ENCODE measurements at places on chromosomes 2 and 18.

DNA sequence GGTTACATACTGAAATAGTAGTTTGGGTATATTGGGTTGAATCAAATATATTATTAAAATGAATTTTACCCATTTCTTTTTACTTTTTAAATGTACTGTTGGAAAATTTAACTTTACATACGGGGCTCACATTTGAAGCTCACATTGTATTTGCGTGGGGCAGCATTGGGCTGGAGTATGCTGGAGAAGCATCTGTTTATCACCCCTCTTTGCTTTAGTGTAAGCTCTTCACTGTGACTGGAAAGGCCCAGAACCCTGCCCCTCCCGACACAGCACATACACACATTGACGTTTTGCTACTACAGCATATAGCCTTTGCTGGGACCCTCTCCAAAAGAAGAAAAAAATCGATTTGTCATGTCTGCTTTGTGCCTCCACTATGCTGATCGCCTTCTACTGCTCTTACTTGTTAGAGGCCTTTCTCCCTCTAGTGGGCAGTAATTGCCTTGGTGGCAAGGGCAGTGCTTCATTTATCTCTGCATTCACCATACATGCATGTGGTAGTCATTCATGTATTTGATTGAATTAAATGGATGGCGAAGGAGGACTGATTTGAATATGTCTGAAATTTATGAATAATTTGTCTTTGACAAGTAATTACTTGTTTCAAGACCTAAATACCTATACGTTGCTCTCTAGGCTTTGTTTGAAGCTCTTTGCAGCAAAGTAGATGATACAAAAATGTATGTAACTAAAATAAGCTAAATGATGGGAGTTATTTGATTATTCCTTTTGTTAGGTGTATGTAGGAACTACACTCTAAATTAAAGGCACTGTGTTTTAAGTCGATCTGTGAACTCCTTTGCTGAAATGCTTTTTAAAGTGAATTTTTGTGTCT lies 37.4 kb downstream of the VAPA start:
- peak; percentile 8 for DNase-seq

- DNase-seq = no peak
Measured at GRCh38 chr2:169509298-169509885, at the start of gene KLHL41. Gene KLHL41 (plus strand): TSS chr2:169509702. CDS start chr2:169509779, 77 bp downstream.

GRCh38 chr2:158002079-158002478 lies 99.6 kb upstream of the UPP2 start:
- DNase-seq = no peak

- no peak for DNase-seq
Measured at GRCh38 chr2:68375582-68375981, 10.5 kb downstream of the PLEK start.

- no peak for DNase-seq
Measured at GRCh38 chr2:53181759-53182158, 585.8 kb upstream of the CHAC2 start.

GRCh38 chr2:203352604-203353255 lies 24.5 kb downstream of the ABI2 start:
- DNase-seq = no peak

DNA sequence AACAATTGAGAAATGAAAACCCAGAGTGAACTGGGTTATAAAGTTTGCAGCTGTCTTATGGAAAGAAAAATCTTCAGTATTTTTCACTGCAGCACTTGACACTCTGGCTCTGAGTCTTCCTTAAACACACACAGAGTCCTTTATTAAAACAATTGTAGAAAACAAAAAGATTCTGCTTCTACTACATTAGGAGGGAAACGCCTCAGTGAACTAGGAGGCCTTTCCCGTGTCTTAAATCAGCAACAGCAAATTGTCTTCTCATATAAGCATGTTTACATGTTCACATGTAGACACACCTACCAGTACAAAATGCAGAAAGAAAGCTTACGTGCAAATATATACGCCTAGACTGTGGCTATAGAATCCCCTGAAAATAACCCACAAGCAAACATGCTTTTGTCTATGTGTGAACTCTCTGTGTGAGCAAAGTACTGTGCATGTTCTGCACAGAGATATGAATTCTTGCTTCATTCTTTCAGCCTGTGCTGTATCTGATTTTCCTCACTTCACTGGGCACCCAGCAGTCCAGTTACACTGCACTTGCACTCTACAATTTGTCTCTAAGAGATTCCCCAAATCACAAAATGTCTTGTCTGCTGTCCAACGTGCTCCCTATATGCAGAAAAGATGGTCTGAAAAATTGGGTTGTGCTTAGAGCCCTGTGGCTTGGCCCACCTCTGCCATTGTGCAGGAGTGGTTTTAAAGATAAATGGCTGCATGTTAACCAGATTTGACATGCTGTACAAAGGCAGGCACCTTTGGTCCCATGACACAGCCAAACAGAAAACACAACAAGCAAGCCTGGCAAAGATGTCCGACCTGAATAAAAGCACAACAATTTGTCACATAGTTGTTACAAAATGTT lies 24.5 kb downstream of the ZEB2 start:
- no peak for DNase-seq

GRCh38 chr2:164911832-164912231 lies 43.5 kb downstream of the SLC38A11 start:
- DNase-seq = no peak

DNA sequence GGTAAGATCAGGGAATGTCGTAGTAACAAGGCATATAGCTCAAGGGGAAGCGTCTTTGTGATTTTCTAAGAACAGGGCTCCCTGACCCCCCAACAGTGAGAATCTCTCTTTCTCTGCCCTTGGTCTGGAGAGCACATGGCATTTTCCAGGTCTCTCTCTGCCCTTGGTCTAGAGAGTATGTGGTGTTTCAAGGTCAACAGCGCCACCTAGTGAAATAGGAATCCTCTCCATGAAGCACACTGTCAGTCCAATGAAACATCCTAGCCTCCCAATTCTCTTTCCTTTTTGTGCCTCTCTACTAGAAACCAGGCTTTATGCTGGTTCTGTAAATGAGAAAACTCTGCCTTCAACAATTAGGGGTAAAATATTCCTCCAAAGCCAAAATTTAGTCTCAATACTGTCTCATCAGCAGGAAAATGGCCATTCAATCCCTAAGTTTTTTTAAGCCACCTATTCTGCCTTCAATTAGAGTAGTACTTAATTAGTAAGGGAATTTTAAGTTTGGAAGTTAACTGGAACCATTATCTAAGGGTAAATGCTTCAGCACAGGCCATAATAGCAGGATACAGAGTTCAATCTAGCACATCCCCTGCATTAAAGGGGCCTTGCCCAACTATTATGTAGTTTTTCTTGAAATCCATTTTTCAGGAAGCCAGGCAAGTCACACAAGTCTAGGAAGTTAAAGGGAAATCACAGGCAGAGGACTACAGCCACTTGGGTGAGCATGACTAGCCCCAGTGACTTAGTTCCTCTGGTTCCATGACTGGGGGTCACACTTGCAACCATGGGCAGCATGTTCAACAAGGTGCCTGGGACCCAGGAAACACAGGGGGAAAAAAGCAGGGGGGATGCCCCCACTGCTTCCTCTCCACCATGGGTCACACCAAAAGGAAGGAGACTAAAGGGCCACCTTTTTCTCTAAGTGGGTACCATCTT lies 12.4 kb downstream of the DYM start:
- peak; percentile 22 for DNase-seq

- DNase-seq = no peak
Measured at GRCh38 chr2:216090369-216090786, 8.7 kb downstream of the TMEM169 start.

- no peak for DNase-seq
Measured at GRCh38 chr2:166321076-166321475, 54.7 kb downstream of the SCN9A start.

DNA sequence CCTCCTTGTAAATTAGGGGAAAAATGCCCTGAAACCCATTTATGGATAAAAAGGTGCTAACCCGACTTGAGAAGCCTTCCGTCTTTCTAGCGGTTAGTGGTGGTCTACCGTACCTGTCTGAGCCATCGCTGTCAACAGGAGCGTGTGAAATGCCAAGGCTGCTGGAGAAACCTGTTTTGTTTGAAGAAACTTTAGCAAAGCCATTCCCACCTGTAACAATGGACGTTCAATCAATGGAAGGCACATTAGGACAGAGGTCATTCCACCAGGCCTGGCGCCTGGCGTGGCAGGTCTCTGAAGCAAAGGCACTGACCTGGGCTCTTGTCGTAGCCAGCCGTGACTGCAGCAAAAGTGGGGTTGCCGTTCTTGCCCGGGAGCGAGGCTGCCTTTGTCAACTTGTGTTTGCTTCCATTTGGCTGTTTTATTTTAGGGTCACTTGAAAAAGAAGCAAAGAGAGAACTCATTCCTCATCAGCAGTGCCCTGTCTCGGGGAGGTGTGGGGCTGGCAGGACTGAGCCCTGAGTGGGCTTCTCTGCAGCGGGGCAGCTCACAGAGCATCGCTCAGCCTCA lies 47.2 kb downstream of the ZAP70 start:
- no peak for DNase-seq

DNA sequence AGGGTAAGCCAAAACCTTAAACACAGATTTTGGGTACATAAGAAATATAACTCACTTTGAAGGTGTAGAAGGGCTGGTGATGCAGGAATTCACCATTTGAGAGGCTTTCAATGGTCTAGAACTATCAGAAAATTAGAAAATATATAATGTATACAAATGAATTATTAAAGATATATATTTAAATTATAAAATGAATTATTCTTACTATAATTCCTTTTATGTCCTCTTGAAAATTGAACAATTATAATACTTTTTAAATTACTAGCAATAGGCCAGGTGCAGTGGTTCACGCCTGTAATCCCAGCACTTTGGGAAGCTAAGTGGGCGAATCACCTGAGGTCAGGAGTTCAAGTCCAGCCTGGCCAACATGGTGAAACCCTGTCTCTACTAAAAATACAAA lies 60.7 kb downstream of the VIL1 start:
- no peak for DNase-seq

GRCh38 chr2:221997100-221997499 lies 301.7 kb downstream of the PAX3 start:
- no peak for DNase-seq

GRCh38 chr2:106863387-106863786 lies 22.6 kb downstream of the ST6GAL2 start:
- no peak for DNase-seq

DNA sequence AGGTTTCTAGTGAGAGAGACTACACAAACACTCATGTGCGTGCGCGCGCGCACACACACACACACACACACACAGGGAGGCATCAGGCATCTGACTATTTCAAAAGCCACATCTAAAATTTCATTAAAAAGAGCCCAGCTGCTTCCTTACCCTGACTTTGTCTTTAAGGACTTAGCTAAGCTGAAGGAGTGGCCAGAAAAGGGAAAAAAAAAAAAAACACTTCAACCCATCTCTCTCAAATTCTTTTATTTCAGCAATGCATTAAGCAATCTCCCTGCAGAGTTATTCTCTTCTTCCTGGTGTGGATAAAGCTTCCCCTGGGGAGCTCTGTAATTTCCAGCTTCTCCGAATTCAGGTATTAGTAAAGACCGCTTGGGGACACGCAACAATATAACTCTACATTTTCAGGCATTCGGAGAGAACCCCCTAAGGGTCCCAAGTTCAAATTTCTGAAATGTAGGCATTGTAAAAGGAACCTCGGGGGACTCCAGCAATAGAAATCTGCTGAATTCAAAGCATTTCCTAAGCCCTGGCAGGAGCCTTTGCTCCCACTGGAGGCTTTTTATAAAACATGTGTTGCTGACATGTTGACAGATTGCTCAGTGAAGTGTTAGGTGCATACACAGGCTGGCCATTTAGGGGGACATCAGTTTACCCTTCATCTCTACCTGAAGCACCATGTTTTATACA lies 67.0 kb downstream of the ZNF521 start:
- no peak for DNase-seq

- no peak for DNase-seq
Measured at GRCh38 chr18:74604774-74605173, 7.1 kb downstream of the ZNF407 start.

DNA sequence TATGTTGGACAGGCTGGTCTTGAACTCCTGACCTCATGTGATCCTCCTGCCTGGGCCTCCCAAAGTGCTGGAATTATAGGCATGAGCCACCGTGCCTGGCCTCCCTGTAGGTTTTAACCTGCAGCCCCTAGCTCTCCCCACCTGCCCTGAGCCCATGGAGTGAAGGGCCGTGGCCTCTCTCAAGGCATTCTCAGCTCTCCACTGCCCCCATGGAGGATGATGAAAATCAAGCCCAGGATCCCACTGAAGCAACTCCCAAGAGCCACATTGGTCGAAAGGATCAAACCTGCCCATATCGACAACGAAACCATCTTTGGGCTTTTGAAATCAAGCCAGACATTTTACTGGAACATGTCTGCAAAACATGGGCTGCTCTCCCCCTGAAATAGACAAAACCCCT lies 22.4 kb upstream of the CREG2 start:
- no peak for DNase-seq

- no peak for DNase-seq
Measured at GRCh38 chr2:37917281-37918228, 7.5 kb upstream of the RMDN2 start.

DNA sequence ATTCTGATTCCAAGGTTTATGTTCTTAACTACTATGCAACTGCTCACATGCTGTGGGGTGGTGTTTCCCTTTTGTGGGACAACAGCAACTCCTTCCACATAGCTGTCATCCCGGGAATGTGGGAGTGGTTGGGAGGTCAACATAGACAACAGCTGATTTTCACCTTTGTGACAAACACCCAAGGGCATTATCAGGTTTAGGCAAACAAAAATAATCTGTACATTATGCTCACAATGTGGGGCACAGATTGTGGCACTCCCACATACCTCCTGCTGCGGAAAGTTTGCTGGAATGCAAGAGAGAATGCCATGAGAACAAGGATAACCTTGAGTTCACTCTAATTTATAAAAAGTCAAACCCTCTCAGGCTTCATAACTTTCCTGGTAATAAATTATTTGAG lies 582.6 kb downstream of the CNTNAP5 start:
- no peak for DNase-seq

GRCh38 chr2:157627594-157628476 lies 829 bp downstream of the ACVR1C start:
- DNase-seq = peak; percentile 41

- no peak for DNase-seq
Measured at GRCh38 chr2:195363496-195363895, 293.5 kb upstream of the SLC39A10 start.

DNA sequence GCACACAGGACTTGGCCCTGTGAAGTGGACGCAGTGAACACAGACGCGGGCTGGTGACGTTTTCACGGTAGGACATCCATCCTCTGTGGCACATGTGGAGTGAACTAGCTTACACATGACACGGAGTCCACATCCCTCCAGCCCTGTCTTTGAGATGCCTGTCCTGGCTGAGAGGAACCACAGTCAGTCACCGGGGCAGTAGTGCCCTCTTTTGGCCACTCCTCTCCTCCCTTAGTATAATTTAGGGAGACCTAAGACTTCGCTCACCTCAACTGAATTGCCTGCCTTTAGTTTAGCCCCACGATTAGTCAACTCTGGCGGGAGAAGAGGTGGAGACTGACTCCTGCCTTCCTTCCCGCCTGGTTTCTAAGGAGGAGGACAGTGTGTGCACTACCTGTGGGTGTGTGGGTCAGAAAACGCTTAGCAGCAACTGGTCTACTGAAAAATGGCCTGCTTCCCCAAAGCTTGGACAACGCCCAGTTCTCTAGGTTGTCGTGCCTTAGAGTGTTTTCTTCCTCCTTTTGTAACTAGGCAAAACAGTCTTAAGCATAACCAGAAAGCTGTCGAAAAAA lies 70.6 kb downstream of the MBP start:
- no peak for DNase-seq

All from stimulated activated CD4-positive, alpha-beta T cell treated with anti-CD3 and anti-CD28 coated beads, Interleukin-1b, Interleukin-23, amount 100 ng/mL, for 48 hours (primary cell).